Tibial artery (tissue), 4 donors: ENCODE measurements at places on chromosomes 5 and 9.
A peak's percentile ranks its signal among the peaks of the same experiment; 100 is the strongest.

DNA sequence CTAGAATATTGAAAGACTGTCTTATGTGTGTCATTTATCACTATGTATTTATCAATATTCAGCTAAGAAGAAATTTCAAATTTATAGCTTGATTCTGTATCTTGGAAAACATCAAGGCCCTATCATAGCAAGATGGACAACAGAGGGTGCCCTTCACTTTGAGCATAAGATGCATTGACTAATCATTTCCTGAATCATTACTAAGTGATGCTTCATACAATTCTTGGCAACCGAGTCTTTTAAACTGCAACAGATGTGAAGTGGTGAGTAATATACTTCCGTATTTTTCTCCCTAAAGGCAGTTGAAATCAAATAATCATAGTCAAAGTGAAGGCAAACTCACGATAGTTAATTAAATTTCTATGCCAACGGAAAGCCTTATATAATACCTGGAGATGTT, 318.6 kb upstream of the RGMB start:
- no peak overlapping the region for H3K4me3 ChIP-seq
- DNase-seq: no peak
- no peak overlapping the region for H3K27ac ChIP-seq
- H3K4me1 ChIP-seq: no peaks in the 10 kb centered on the region
- H3K27me3 ChIP-seq: no peaks in the 10 kb centered on the region
- H3K36me3 ChIP-seq: no peaks in the 10 kb centered on the region

GRCh38 chr9:101753716-101754115, 15.3 kb upstream of the GRIN3A start:
- no peaks in the 10 kb centered on the region for H3K4me1 ChIP-seq
- H3K27ac ChIP-seq: no peak overlapping the region
- DNase-seq: no peak

DNA sequence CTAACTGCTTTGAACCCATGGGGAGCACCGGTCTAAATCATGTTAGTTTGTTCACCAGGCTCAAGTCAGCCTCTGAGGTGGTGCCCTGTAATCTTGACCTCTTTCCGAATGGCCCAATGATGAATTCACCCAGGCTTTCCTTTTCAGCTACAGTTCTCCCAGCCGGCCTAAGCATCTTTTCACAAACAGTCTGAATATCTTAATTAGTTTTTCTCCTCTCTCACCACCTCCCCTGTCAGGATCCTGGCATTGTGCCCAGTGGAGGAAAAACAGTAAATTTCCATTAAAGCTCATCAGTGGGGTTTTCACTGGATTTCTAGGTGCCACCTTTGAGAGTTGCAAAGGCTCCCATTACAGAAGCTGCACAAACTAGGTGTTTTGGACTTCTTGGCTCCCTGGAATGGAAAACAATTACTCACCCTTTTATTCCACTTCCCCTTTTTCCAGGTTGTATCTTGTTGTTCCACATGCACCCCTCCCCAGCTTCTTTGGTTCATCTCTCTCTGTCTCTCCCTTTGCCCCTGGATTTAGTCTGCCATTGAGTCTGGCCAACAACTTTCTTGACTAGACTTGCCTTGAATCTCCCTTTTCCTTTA, 69.4 kb upstream of the ADAMTSL1 start:
- H3K4me3 ChIP-seq: no peak overlapping the region
- no peak overlapping the region for H3K27ac ChIP-seq
- H3K36me3 ChIP-seq: no peaks in the 10 kb centered on the region
- H3K4me1 ChIP-seq: no peaks in the 10 kb centered on the region
- no peaks in the 10 kb centered on the region for H3K27me3 ChIP-seq
- no peak for DNase-seq

DNA sequence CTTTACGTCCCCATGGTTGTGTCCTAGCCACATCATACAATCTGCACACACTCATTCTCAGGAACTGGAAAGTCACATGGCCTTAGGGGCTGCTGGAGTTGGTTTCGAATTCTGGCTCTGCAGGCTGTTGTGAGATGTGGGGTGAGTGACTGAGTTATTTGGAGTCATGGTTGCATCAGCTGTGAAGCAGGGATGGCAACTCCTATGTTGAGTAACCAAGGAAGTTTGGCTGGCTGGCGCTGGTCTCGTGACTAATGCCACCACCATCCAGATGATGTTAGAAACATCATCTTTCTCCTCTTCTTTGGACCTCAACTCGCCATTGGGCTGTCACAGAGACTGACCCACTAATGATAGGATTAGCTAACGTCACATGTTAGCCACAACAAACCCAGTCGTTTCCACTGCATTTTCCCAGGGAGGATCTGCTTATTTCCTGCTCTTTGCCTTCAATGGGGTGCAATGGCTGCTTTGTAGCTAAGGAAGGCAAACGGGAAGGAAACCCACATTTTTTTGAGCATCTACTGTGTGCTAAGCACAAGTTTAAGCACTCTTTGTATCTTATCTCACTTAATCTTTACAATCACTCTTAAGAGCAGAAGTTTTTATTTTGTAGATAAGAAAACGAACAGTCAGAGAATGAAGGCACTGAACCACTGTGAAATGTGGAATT, 78.1 kb upstream of the UBTD2 start:
- H3K4me3 ChIP-seq: no peak overlapping the region
- no peaks in the 10 kb centered on the region for H3K27me3 ChIP-seq
- peak; percentile 84 for DNase-seq
- H3K27ac ChIP-seq: peak overlapping the region; percentile 34
- H3K4me1 ChIP-seq: no peaks in the 10 kb centered on the region
- H3K36me3 ChIP-seq: peaks cover 22% of the 10 kb centered on the region

DNA sequence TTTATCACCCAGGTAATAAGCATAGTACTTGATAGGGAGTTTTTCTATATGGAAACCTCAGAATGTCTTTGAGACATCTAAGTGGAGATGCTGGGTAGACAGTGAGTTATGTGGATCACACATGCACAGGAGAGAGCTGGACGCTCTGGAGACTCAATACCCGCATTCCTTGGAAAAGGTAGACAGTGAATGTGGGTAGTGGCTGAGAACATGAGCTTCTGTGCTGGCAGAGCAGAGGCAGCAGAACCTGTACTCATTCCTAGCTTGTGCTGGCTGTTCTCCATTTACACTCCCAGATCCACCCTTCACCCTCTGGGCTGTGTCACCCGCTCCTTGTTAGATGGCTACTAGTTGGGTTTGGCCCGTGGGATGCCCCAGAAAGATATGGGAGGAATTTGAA, 269.8 kb downstream of the ASTN2 start:
- DNase-seq: no peak
- no peak overlapping the region for H3K27ac ChIP-seq
- H3K4me1 ChIP-seq: no peaks in the 10 kb centered on the region
- no peaks in the 10 kb centered on the region for H3K36me3 ChIP-seq
- H3K27me3 ChIP-seq: no peaks in the 10 kb centered on the region

GRCh38 chr9:137240841-137241489, at the start of gene TUBB4B:
Gene TUBB4B (plus strand): TSS chr9:137241287. CDS start chr9:137241361, 74 bp downstream.
- no peaks in the 10 kb centered on the region for H3K27me3 ChIP-seq
- DNase-seq: peak; percentile 100
- peaks cover 23% of the 10 kb centered on the region for H3K36me3 ChIP-seq
- H3K4me1 ChIP-seq: peaks cover 57% of the 10 kb centered on the region

DNA sequence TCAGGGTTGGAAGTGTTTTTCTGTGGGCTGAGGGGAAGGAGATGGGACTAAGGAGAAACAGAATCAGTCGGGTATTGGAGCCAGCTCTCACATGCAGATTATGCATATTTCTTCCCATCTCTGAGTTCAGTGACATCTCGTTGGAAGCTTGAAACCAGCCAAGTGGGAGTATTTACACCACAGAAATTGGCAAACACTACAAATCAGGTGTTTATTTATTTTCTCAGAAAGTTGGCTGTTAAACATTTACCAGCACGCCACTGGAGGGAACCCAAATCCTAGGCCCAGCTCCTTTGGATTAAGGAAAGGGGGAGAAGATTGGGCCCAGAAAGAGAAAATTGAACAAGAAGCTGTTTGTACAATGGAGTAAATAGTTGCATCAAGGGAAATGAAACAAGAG, 72.1 kb upstream of the PITX1 start:
- no peaks in the 10 kb centered on the region for H3K27me3 ChIP-seq
- H3K4me1 ChIP-seq: no peaks in the 10 kb centered on the region
- no peak for DNase-seq
- H3K4me3 ChIP-seq: no peak overlapping the region
- no peak overlapping the region for H3K27ac ChIP-seq

DNA sequence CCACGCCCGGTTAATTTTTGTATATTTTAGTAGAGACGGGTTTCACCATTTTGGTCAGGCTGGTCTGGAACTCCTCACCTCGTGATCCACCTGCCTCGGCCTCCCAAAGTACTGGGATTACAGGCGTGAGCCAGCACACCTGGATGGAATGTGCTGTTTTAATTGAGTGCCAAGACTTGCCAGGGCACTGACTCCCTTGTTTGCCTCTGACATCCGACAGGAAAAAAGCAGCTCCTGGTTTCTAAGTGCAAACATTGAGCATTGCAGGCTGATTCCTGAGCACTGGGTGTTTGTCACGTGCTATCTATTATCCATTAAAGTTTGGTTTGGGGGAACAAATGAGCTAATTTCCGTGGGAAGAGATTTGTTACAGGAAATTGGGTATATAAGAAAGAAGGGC, 70.6 kb upstream of the CKMT2 start:
- no peaks in the 10 kb centered on the region for H3K36me3 ChIP-seq
- H3K4me1 ChIP-seq: no peaks in the 10 kb centered on the region
- no peaks in the 10 kb centered on the region for H3K27me3 ChIP-seq
- H3K27ac ChIP-seq: no peak overlapping the region
- DNase-seq: no peak

GRCh38 chr5:119078861-119079260, 8.0 kb downstream of the DMXL1 start:
- no peaks in the 10 kb centered on the region for H3K36me3 ChIP-seq
- H3K4me1 ChIP-seq: peaks cover 58% of the 10 kb centered on the region
- no peak for DNase-seq

DNA sequence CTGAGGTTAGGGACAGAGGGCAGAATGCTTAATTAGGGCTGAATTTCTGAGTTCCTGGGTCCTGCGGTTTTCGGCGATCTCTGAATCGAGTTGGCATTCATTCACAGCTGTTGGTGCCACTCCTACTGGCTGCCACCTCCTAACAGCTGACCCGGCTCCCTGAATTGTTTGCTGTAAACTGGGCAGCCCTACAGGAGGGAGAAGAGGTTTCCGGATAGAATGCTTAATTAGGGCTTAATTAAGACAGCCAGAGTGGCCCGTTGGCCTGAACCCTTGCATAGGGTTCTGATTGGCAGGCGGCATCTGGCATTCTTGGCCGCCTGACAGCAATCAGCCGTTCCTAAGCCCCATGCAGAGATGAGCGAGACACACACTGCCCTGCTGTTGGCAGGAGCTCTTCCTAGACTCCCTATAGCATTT, 25.7 kb downstream of the FRMPD1 start:
- no peaks in the 10 kb centered on the region for H3K27me3 ChIP-seq
- no peak overlapping the region for H3K4me3 ChIP-seq
- no peak for DNase-seq
- no peak overlapping the region for H3K27ac ChIP-seq

DNA sequence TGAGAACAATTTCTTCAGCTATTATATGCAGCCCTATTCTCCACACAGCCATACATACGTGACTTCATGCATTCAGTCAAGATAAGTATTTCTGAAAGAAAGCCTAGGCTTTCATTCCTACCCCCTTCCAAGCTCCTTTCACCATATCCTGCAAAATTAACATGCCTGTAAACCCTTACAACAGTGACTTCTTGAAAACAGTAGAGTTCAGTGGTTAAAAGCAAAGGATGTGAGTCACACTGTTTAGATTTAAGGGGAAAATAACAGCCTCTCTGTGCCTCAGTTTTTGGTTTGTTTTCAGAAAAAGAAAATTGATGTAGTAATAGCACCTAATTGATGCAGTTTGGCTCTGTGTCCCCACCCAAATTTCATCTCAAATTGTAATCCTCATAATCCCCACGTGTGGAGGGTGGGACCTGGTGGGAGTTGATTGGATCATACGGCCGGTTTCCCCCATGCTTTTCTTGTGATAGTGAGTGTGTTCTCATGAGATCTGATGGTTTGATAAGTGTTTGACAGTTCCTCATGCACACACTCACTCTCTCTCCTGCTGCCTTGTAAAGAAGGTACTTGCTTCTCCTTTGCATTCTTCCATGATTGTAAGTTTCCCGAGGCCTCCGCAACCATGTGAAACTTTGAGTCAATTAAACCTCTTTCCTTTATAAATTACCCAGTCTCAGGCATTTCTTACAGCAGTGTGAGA, 264.8 kb downstream of the CETN3 start:
- no peak for DNase-seq
- no peaks in the 10 kb centered on the region for H3K27me3 ChIP-seq
- no peaks in the 10 kb centered on the region for H3K4me1 ChIP-seq
- H3K4me3 ChIP-seq: no peak overlapping the region
- H3K27ac ChIP-seq: no peak overlapping the region

GRCh38 chr9:121711281-121711680, 59.8 kb downstream of the DAB2IP start:
- no peaks in the 10 kb centered on the region for H3K36me3 ChIP-seq
- no peaks in the 10 kb centered on the region for H3K27me3 ChIP-seq
- no peak overlapping the region for H3K4me3 ChIP-seq
- no peak overlapping the region for H3K27ac ChIP-seq

- no peak overlapping the region for H3K4me3 ChIP-seq
- H3K27me3 ChIP-seq: no peaks in the 10 kb centered on the region
- no peaks in the 10 kb centered on the region for H3K36me3 ChIP-seq
- H3K27ac ChIP-seq: no peak overlapping the region
Measured at GRCh38 chr5:66788556-66788955, 192.4 kb downstream of the MAST4 start.

DNA sequence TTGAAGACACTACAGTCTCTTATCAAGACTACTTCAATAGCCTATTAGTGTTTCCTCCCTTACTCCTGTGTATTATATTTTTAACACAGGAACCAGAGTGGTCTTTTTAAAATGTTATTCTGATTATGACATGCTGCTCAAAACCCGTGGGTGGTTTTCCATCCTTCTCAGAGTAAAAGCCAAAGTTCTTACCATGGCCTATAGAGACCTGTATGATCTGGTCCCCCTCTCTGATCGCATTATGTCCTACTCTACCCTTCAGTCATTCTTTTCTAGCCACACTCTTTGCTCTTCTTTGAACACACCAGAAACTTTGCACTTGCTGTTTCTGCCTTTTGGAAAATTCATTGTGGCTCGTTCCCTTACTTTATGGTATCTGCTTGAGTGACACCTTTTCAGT, 13.8 kb downstream of the RECK start:
- H3K4me3 ChIP-seq: no peak overlapping the region
- no peaks in the 10 kb centered on the region for H3K4me1 ChIP-seq

- DNase-seq: no peak
- no peak overlapping the region for H3K4me3 ChIP-seq
- no peaks in the 10 kb centered on the region for H3K36me3 ChIP-seq
- no peaks in the 10 kb centered on the region for H3K27me3 ChIP-seq
Measured at GRCh38 chr5:36374266-36374862, 72.7 kb upstream of the RANBP3L start.

DNA sequence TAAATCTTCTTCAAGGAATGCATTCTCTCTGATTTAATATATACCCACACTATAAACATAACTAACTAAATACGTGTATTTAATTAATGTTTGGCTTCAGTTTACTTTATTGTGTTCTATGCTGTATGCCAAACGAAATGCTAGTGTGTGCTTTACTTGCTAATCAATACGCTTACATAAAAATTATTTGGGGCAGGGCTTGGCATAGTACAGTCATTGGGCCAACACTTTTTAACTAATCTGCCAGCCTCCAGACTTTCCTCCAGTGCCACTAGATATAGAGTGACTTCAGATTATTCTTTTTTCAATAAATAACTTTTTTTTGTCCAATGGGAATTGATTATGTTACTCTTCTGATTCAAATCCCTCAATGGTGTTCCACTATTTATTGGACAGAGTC, 8.7 kb upstream of the CARNMT1 start:
- peaks cover 2% of the 10 kb centered on the region for H3K27me3 ChIP-seq
- no peaks in the 10 kb centered on the region for H3K36me3 ChIP-seq
- no peaks in the 10 kb centered on the region for H3K4me1 ChIP-seq
- no peak for DNase-seq
- H3K27ac ChIP-seq: no peak overlapping the region

- no peak overlapping the region for H3K27ac ChIP-seq
- H3K27me3 ChIP-seq: no peaks in the 10 kb centered on the region
- no peak for DNase-seq
Measured at GRCh38 chr5:55469839-55470238, 64.9 kb downstream of the PLPP1 start.
